Cardiac muscle cell (in vitro differentiated cells and primary cell): ENCODE measurements at places on chromosomes 1 and 21. TPM values are rescaled to one million over a fixed set of nuclear protein-coding genes. Genes with fewer than 3 reads are reported as not detected.

MTARC1 gene
- 4.5 and 5.5 TPM in 2 replicates for total RNA-seq

DNA sequence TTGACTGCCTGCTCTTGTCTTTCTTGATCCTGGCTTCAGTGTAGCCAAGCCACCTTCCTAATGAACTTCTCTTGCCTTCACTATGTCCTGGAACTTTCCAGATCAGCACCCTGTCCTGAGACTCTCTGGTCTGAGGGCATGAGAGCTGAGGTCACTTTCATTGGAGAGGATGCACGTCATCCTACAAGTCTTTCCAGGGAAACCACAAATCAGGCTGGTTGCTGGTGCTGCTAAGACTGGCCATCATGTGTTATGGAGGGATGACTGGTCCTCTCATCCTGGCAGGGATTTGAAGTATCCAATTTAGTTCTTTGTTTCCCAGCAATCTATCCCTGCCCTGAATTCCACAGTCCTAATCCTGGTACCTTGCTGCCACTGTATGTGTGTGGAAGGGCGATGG lies 228.6 kb downstream of the GPATCH2 start:
- no peak overlapping the region for H3K4me3 ChIP-seq
- no peak overlapping the region for H3K27ac ChIP-seq
- no peaks in the 10 kb centered on the region for H3K4me1 ChIP-seq
- no peaks in the 10 kb centered on the region for H3K27me3 ChIP-seq
- no peaks in the 10 kb centered on the region for H3K36me3 ChIP-seq

EXO1 gene
- total RNA-seq = 3.5 and 5.8 TPM in 2 replicates

FCGR2B gene
- total RNA-seq = not detected in 2 replicates

- H3K27ac ChIP-seq = no peak overlapping the region
- H3K36me3 ChIP-seq = peaks cover 14% of the 10 kb centered on the region
- H3K27me3 ChIP-seq = no peaks in the 10 kb centered on the region
- DNase-seq = peak; percentile 60
These were observed 42.9 kb downstream of the USP24 start for GRCh38 chr1:55172272-55172671.

GRCh38 chr1:14522926-14523241 lies 75.6 kb upstream of the KAZN start:
- no peaks in the 10 kb centered on the region for H3K36me3 ChIP-seq
- DNase-seq = no peak
- no peak overlapping the region for H3K27ac ChIP-seq
- H3K4me1 ChIP-seq = no peaks in the 10 kb centered on the region
- H3K27me3 ChIP-seq = no peaks in the 10 kb centered on the region

DNA sequence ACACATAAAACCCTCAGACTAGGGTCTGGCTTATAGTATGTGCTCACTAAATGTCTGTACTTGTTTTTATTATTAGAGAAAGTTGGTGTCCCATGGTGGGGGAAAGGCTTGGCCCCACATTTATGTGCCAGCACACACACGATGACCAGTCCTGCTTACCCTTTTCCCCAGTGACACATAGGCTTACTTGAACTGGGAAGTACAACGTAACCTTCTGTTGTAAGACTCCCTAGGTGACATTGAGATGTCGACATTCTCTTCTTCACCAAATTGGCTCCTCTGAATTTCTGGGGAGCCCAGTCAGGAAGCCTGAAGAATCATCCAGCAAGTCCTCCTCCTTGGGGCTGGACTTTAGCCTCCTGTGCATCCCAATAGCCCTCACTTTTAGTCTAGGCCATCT lies 1.7 kb upstream of the MECR start:
- no peak overlapping the region for H3K27ac ChIP-seq
- H3K27me3 ChIP-seq = peaks cover 17% of the 10 kb centered on the region
- no peaks in the 10 kb centered on the region for H3K36me3 ChIP-seq
- H3K4me1 ChIP-seq = no peaks in the 10 kb centered on the region

GRCh38 chr1:242201090-242201489 lies 202.2 kb upstream of the MAP1LC3C start:
- no peaks in the 10 kb centered on the region for H3K36me3 ChIP-seq
- H3K27ac ChIP-seq = no peak overlapping the region
- no peak overlapping the region for H3K4me3 ChIP-seq
- no peak for DNase-seq
- peaks cover 7% of the 10 kb centered on the region for H3K4me1 ChIP-seq

- peak; percentile 32 for DNase-seq
- H3K4me3 ChIP-seq = peak overlapping the region; percentile 17
- H3K4me1 ChIP-seq = peaks cover 11% of the 10 kb centered on the region
- no peaks in the 10 kb centered on the region for H3K27me3 ChIP-seq
These were observed 350 bp upstream of the S100A6 start for GRCh38 chr1:153536012-153536670.

- no peak overlapping the region for H3K4me3 ChIP-seq
- H3K4me1 ChIP-seq = peaks cover 11% of the 10 kb centered on the region
- H3K36me3 ChIP-seq = no peaks in the 10 kb centered on the region
- no peak overlapping the region for H3K27ac ChIP-seq
These were observed 75.9 kb upstream of the SMYD2 start for GRCh38 chr1:214205053-214205452.

CTSK gene
- 1.7 and 2.0 TPM in 2 replicates for total RNA-seq

DNA sequence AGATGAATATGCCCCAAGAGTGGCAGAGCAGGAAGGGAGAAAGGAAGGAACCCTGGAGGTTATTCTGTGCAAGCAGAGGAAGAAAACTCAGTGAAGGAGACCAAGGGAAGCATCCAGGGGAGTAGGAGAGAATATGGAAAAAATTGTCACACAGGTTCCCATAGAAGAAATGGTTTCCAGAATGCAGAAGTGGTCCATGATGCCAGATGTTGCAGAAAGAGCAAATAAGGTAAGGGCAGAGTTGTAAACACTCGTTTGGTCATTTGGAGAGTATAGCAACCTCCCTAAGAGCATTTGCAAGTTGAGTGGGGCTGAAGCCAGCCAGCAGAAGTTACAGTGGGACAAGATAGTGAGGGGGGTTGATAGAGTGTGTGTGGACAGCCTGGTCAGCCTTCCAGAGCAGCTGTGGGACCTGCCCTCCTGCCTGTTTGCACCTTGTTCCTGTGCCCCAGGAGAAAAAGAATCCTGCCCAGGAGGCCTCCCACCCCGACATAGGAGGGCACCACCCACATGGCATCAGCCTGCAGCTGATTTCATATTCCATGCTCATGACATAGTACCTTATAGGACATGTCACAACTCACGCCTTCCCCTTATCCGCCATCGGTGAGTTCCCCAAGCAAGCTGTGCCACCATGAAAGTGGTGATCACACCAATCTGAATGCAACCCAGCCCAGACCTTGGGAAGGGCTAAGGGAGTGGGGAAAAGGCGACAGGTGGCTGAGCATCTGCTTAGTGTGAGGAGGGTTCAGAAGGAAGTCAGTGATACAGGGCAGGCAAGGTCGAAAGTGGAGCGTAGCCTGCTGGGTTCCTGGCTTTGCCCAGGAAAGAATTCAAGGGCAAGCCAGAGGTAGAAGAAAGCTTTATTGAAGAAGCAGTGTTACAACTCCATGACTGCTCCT lies 8.2 kb upstream of the NEK2 start:
- H3K27me3 ChIP-seq = no peaks in the 10 kb centered on the region
- no peak overlapping the region for H3K27ac ChIP-seq
- peaks cover 3% of the 10 kb centered on the region for H3K4me1 ChIP-seq
- H3K36me3 ChIP-seq = no peaks in the 10 kb centered on the region

C1orf226 gene
- 7.3 and 10.0 TPM in 2 replicates for total RNA-seq

F3 gene
- 1.6 and 3.1 TPM in 2 replicates for total RNA-seq

ANXA9 gene
- 0.21 and 1.7 TPM in 2 replicates for total RNA-seq

DNA sequence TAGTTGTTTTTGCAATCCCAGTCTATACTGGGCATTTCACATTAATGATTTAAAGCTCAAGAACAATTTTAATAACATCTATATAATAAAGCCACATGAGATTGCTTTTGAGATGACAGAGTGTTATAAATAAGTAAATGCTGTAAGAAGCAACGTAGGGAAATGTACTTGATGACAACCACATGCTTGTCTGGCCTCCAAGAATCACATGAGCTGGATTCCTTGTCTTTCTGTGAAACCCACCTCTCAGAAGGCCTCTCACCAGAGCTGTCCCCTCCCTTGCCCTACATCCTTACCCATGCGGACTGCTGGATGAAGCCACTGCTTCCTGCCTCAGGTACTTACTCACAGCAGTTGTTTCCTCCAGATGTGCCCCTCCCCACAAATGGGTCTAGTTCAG lies 145.1 kb upstream of the CTTNBP2NL start:
- H3K4me3 ChIP-seq = no peak overlapping the region
- H3K27ac ChIP-seq = no peak overlapping the region

MPZ gene
- total RNA-seq = 0.35 and 0.77 TPM in 2 replicates

DNA sequence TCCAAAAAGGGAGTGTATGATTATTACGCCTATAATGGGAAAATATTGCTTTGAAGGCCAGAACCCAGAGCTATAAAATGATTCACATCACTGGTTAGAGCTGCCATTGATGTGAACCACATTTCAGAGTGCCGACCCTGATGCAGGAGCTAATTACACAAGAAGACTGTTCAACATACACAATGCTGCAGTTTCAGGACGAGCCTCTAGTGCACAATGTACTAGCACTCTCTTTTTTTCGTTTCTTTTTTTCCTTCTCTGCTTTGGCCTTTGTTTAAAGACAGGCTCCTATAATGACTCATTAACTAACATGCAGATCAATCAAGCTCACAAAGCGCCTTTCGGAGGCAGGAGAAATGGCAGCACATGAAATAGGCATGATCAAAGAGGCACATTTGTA lies 66.0 kb upstream of the HMGB4 start:
- H3K4me1 ChIP-seq = no peaks in the 10 kb centered on the region
- H3K4me3 ChIP-seq = no peak overlapping the region
- no peak for DNase-seq
- H3K36me3 ChIP-seq = no peaks in the 10 kb centered on the region
- H3K27me3 ChIP-seq = no peaks in the 10 kb centered on the region

DNA sequence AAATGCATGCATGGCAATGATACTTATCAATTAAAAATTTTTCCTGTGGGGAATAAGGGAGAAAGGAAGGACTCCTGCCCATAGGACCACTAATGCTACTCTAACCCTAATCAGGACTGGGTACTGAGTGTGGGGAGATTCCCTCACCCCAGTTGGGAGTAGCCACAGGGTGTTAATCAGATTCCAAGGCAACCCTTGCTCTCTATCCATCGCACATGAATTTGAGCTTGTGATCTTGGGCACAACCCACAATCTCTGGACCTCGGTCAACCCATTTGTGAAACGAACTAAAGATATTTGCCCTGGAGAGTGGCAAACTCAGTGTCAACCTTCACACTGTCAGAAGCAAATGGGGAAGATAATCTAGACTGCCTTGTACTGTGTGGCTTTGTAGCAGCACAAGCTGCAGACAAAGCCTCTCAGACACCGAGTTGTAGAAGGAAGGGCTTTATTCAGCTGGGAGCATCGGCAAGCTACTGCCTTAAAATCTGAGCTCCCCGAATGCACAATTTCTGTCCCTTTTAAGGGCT lies 69.5 kb downstream of the SERINC2 start:
- H3K27me3 ChIP-seq = no peaks in the 10 kb centered on the region
- H3K4me3 ChIP-seq = no peak overlapping the region
- DNase-seq = no peak

- H3K27me3 ChIP-seq = peaks cover 14% of the 10 kb centered on the region
- peaks cover 14% of the 10 kb centered on the region for H3K4me1 ChIP-seq
- H3K27ac ChIP-seq = no peak overlapping the region
- peak overlapping the region; percentile 40 for H3K4me3 ChIP-seq
These were observed 962 bp upstream of the MAN1C1 start for GRCh38 chr1:25615563-25616094.

HSD3B2 gene
- total RNA-seq = 0.07 and 0.42 TPM in 2 replicates

- no peak for DNase-seq
- H3K27ac ChIP-seq = no peak overlapping the region
- no peaks in the 10 kb centered on the region for H3K27me3 ChIP-seq
- peaks cover 7% of the 10 kb centered on the region for H3K4me1 ChIP-seq
- H3K36me3 ChIP-seq = no peaks in the 10 kb centered on the region
These were observed 13.6 kb upstream of the OTUD7B start for GRCh38 chr1:150024156-150024555.

TMIGD3 gene
- total RNA-seq = not detected in 2 replicates

DNA sequence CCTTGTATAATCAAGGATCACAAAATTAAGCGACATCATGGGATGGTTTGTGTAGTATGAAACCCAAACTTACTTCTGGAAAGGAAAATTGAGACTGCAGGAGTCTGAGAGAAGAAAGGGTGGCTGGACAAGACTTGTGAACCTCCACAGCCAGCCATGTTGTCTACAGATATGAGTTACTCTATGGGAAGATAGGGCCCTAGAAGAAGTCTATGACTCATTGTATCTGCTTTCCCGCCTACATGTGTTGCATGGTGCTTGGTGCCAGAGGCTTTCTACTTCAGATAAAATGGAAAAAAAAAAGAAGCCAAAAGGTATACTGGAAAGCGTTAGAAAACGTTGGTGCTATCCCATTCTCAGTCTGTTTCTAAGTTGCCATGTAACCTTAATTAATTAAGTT lies 18.7 kb upstream of the OR6N2 start:
- H3K27ac ChIP-seq = no peak overlapping the region
- H3K4me1 ChIP-seq = no peaks in the 10 kb centered on the region
- H3K27me3 ChIP-seq = no peaks in the 10 kb centered on the region
- H3K36me3 ChIP-seq = no peaks in the 10 kb centered on the region
- no peak overlapping the region for H3K4me3 ChIP-seq

RXFP4 gene
- total RNA-seq = 0.33 TPM in 1 of 2 replicates, not detected in the other

SDE2 gene
- 16.1 and 21.1 TPM in 2 replicates for total RNA-seq
